ENCODE measurements at places on chromosomes 2 and 18.

DNA sequence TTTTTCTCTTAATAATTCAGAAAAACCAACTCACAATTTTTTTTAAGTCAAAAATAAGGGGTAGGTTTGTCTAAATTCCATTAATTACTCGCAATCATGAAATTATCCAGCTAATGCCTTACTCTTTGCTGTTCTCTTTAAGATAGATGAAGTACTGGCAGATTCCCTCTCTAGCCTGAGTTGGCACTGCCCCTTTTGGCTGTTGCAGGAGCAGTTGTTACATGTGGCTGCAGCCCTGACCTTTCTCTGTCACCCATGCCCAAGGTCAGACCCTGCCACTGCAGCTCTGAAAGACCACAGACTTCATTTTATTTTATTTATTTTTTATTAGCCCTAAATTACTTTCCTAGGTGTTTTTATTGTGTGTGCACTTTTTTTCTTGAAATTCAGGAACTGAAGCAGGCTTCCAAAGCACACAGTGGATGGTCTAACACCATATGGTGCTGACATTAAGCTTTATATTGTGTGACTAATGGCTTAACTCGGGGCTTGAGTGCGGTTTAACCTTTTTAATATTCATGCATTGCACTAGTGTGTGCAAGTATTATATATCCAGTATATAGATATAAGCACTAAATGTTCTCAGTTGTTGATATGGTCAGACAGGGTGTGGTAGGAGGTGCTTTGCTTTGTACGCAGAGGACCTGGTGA lies 313.0 kb downstream of the CDH2 start:
- DNase-seq = no peak

GRCh38 chr2:230781130-230781797 lies 68.6 kb downstream of the CAB39 start:
- no peak for DNase-seq

GRCh38 chr2:80153151-80153550 lies 151.4 kb downstream of the LRRTM1 start:
- no peak for DNase-seq

DNA sequence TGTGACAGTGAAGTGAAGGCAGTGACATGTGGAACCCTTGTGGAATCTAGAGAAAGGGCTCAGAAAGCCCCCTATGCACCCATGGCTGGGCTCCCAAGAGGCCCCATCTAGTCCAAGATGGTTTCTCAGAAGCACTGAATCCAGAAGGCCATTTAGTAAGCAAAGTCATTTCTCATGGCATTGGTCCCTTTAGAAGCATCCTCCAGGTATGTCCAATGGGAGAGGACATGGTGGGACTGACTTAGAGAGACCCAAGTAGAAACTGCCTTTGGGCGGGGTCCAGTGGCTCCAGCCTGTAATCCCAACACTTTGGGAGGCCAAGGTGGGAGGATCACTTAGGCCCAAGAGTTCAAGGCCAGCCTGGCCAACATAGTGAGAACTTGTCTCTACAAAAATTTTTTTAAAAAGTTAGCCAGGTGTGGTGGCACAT lies 72.5 kb upstream of the RMDN2 start:
- DNase-seq = no peak

DNA sequence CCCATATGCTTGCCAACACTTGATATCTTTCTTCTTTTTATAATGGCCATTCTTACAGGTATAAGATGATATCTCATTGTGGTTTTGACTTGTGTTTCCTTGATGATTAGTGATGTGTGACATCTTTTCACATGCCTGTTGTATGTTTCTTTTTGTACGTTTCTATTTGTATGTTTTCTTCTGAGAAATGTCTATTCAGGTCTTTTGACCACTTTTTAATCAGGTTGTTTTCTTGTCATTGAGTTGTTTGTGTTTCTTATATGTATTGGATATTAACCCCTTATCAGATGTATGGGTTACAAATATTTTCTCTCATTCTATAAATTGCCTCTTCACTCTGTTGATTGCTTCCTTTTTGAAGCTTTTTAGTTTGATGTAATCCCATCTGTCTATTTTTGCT lies 42.4 kb downstream of the ABCB11 start:
- no peak for DNase-seq

- no peak for DNase-seq
These were observed 18.3 kb downstream of the FIGN start for GRCh38 chr2:163717515-163717914.

Measured in NCI-H1417 treated with DMSO at 0.1 percent for 48 hours (cell line).